ENCODE measurements at places on chromosomes 2 and 18.

DNA sequence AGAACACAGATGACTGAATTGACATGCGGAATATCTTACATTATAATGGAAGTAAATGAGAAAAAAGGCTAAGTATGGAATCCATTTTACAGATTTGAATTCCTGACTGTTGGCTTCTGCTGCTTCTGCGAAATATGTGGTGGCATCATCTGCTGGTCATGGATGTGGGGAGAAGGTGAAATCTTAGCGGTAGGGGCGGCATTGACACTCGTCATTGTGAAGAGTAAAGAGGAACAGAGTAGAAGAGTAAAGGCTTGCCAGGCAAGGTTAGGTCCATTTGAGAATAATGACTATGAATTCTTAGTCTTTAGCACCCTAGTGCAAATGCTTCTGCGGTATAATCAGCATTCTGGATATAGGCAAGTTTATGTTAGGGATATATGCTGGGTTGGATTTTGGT, 32.4 kb downstream of the ACTR3 start:
- DNase-seq: no peak

- no peak for DNase-seq
Observed at GRCh38 chr2:101827246-101827645, 129.7 kb downstream of the MAP4K4 start.

- no peak for DNase-seq
Observed at GRCh38 chr18:79772865-79773696, 24.7 kb upstream of the KCNG2 start.

DNA sequence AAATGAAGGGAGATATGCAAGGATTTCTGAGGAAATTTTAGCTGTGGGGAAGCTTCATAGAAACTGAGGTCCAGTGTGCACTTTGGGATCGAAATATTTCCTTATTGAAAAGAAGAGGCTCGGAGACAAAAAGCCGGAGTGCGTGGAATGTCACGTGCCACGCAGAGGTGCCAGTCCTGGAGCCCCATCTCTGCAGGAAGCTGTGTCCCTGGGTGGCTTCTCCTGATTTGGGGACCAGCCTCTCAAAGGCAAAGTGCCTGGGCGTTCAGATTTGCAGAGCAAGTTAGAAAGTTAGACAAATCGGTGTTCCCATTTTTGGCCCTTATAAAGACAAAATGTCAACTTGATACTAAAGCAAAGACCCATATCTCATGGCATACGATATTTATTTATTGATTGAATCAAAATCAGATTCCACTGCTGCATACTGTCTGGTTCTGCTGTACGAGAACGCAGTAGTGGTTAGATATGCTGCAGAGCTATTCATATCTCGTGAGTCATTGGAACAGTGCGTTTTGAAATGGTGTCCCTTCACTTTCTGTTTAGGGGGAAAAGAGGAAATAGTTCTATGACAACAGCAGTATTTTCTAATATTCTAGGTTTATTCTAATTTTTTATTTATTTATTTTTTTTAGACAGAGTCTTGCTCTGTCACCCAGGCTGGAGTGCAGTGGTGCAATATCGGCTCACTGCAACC, 9.1 kb upstream of the ATG16L1 start:
- DNase-seq: no peak

DNA sequence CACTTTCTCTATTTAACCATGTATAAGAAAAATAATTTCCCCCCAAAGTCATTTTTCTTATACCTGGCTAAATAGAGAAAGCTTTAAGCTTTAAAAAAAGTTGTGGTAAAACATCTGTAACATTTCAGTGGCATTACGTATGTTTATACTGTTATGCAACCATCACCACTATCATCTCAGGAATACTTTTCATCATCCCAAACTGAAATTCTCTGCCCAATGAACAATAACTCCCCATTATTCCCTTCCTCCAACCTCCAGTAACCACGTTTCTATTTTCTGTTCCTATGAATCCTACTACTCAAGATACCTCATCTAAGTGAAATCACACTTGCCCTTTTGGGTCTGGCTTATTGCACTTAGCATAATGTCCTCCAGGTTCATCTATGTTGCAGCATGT, 1.7 kb upstream of the SLC3A1 start:
- DNase-seq: no peak

DNA sequence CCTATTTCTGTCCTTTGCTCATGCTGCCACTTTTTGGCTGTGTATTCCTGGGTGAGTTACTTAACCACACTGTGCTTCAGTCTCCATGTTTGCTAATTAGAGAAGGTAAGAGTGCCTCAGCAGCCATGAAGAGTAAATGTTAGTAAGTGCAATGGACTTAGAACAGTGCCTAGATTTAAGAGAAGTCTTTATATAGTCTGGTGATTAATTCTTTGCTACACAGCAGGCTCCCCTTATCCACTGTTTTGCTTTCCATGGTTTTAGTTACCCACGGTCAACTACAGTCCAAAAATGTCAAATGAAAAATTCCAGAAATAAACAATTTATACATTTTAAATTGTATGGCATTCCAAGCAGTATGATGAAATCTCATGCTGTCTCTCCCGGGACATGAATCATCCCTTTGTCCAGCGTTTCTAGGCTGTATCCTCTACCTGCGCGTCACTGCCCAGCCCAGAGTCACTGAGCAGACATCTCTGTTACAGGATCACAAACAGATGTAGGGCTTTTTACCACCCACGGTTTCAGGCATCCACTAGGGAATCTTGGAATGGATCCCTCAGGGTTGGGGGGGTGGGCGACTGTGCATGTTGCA, 91.0 kb downstream of the CTIF start:
- DNase-seq: no peak

DNA sequence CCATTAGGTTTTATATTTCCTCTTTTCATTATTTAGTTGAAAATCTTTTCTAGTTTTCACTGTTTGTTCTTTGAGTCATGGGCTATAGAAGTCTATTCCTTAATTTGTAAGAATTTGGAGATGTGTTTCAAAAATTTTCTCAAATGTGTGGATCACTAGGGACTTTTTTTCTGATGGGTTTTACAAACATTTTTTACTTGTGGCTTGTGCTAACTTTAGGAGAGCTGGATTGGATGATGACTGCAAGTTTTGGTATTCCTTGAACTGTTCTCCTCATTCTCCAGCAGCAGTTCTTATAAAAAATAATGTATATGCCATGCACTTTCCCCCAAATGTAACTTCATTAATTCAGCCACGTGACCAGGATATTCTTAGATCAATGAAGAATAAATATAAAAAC, 94.7 kb upstream of the CWC22 start:
- DNase-seq: no peak

- no peak for DNase-seq
Observed at GRCh38 chr2:69773206-69773605, 31.3 kb downstream of the ANXA4 start.

GRCh38 chr18:23718243-23718720, 29.0 kb downstream of the LAMA3 start:
- no peak for DNase-seq

GRCh38 chr2:1742301-1742680, 2.0 kb downstream of the PXDN start:
- no peak for DNase-seq

- no peak for DNase-seq
Observed at GRCh38 chr18:63236921-63237846, 82.4 kb downstream of the BCL2 start.

GRCh38 chr2:73975731-73976130, 9.0 kb upstream of the TET3 start:
- no peak for DNase-seq

GRCh38 chr2:112583497-112584133, 794 bp upstream of the CHCHD5 start:
- peak; percentile 3 for DNase-seq

- no peak for DNase-seq
Observed at GRCh38 chr18:9849407-9850283, 36.1 kb upstream of the TXNDC2 start.

DNA sequence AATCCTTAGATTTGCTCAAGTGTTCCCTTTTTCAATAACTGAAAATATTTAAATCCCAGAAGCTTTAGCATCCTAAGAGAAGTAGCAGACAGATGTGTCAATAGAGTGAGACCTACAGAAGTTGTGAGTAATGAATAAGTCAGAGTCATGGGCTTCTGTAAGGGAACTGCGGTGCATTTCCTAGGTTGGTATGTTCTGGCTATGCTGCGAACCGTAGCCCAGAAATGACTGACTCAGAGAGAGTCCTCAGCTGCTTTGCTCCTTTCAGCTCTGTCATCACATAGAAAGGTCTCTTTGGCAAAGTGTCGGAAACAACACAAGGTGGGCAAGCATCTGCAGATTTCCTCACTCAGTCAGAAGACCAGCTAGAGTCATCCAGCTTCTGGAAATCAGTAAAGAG, 297.1 kb downstream of the ARHGAP15 start:
- DNase-seq: no peak

DNA sequence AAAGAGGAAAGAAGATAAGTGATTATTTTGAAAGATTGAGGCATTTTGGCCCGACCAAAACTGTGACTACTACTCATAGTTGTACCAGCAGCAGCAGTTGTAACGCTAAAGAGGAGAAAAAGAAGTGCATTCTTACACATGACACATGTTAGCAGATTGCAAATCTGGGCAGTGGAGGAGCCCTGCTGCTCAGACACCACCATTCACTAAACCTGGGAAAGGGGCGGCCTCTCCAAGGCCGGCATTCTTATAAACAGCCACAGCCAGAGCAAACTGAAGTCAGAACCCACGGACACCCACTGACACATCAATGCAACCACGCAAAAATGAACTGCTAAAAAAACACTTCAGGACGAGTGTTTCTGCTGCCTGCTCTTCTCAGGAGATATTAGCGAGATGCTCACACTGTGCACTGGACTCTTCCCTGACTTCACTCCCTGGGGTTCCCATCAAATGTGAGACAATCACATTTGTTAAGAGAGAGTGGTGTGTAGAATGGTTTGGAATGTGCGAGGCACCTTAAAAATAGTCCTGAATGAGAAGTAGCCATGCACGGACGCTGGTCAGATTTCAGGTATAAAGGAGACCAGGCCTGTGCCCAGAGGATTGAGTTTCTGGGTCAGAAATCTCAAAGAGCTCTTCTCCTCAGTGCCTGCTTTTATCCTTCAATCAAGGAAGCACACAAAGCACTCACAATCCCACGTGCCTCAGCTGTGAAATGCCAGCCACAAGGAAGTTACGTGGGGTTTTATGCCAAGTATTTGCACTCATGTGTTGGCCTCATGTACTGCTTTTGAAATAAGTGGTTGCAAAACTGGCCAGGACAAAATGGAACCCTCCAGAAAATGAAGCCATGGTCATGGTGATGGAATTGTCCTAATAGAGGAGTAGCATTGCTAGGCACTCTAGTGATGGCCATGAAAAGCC, 83.4 kb downstream of the MTCL1 start:
- DNase-seq: no peak

DNA sequence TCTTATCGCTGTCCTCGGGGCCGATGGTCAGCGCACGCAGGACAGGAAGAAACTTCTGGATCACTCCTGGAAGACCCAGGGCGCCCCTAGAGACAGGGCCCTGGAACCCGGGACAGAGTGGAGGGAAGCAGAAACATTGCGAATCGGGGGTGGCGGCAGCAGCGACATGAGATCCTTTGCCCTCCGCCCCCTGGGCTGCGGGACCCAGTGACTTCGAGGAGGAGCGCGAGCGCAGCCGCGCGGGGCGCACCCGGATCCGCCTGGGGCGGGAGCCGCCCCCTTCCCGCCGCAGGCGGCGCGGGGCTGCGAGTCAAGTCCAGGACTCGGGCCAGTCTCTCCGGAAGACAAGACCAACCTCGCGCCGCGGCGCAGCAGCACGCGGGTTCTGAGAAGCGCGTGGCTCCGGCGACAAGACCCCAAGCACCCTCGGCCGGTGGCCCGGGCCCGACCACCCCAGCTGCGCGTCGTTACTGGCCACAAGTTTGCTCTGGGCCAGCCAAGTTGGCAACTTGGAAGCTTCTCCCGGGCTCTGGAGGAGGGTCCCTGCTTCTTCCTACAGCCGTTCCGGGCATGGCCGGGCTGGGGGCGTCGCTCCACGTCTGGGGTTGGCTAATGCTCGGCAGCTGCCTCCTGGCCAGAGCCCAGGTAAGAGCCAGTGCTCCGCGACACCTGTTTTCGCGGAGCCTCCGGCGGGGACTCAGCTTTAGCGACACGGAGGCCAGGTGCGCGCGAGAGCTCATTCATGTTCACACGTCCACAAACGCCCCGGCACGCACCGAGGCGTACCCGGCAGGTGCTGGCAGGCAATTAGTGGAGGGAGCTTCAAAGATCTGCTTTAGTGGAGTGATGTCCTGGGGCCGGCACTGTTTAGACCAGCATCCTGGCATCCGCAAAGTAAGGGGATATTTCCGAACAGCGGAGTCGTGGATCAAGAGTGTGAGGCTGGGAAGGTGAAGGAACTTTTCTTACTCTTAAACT, at the start of gene PTH2R:
Gene PTH2R, plus strand, starts transcription at position 319 of the 978 bp plus-strand sequence. Its CDS starts 252 bp downstream, at position 571.
- no peak for DNase-seq

- no peak for DNase-seq
Observed at GRCh38 chr2:148251993-148252392, 231.1 kb downstream of the MBD5 start.

GRCh38 chr2:149225446-149225845, 104.9 kb upstream of the LYPD6 start:
- DNase-seq: no peak

DNA sequence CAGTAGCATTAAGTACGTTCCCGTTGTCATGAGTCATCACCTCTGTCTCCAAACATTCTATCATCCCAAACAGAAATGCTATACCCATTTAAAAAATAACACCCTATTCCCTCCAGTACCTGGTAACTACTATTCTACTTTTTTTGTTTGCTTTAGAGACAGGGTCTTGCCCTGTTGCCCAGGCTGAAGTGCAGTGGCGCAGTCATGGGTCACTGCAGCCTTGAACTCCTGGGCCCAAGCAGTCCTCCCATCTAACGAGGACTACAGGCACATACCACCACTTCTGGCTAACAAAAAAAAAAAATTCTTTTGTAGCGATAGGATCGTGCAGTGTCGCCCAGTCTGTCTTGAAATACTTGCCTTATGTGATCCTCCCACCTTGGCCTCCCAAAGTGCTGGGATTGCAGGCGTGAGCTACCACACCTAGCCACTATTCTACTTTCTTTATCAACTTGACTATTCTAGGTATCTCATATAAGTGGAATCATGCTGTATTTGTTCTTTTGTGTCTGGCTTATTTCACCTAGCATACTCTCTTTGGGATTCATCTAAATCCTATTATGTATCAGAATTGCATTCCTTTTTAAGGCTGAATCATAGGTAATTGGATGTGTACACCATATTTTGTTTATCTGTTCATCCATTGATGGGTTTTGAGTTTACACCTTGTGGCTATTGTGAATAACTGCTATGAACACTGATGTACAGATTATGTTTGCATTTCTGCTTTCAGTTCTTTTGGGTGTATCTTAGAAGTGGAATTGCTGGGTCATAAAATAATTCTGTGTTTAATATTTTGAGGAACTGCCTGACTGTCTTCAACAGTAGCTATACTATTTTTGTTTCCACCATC, 14.4 kb downstream of the ZCCHC2 start:
- DNase-seq: no peak

- DNase-seq: no peak
Observed at GRCh38 chr2:133518700-133519344, 49.4 kb downstream of the NCKAP5 start.

GRCh38 chr2:189698020-189698887, 23.8 kb downstream of the ANKAR start:
- DNase-seq: peak; percentile 54
